Cardiac septum (tissue), 1 donor: ENCODE measurements at places on chromosomes 6 and 20. TPM values are rescaled to one million over a fixed set of nuclear protein-coding genes. Genes with fewer than 3 reads are reported as not detected.

DNA sequence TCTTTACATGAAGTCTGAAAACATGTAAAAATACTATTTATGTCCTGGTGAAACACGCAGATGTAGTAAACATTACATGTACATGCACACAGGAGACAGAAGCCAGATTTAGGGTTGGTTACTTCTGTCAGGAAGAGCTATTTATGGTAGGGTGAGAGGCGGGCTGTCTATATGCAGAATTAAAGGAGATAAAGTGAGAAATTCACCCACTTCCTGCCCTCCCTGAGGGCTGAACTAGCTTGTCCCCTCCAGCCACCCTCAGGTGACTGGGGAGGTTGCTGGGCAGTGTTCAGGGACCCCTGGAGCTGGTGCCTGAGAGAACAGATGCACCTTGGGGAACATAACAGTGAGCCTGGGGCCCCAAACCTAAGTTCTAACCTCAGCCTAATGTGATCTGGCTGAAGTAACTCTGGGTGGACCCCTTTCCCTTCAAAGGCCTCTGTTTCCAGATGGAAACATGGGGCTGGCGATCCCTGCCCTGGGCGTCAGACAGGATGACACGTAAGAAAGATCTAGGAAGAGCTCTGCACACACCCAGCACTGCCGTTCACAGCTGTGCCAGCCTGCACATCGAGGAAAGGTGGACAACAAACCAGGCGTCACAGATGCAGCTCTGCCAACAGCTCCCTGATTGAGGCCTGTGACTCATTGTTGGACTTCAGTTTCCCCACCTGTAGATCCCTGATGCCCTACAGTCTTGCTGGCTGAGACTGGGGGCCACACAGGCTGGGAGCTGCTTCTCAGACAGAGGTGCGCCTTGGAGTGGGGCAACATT lies 1.3 kb downstream of the PI16 start:
- DNase-seq = peak; percentile 44

GRCh38 chr20:23686046-23686750 lies 2.6 kb downstream of the CST4 start:
- peak; percentile 69 for DNase-seq

DNA sequence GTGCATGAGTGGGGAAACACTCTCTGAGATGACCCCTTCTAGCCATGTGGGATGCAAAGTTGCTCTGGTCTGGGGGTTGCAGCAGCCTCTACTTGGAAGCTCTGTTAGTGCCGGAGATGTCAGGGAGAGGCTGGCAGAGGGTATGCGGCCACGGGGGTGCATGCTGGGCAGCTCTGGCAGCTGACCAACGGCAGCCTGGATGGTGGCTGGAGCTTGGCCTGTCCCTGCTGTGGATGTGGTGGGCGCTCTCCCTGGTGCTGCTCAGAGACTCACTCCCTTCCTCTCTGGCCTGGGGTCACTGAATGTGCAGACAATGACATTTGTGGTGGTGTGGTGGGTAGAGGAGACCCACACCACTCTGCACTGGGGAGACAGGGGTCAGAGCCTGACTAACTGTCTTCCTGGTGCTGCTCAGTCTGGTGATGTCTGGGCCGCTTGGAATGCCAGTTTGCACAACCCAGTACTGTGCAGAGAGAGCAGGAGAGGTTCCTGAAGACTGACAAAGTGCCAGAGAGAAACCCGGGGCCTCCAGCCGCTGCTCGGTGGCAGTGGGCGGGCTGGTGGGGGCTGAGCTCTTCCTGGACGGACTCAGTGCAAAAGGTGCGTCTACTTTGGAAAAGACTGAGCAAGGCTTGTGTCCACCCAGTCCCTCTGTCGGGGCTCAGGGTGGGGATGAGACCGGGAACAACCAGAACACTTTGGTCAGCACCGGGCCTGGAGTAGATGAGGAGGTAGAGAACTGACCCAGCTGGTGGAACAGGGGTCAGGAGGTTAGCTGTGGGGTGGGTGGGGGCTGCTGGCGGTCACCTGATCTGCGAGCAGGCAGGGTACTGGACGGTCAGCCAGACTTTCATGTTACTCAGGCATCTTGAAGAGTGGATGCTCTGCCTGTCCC lies 2.7 kb downstream of the MYT1 start:
- DNase-seq = no peak

DNA sequence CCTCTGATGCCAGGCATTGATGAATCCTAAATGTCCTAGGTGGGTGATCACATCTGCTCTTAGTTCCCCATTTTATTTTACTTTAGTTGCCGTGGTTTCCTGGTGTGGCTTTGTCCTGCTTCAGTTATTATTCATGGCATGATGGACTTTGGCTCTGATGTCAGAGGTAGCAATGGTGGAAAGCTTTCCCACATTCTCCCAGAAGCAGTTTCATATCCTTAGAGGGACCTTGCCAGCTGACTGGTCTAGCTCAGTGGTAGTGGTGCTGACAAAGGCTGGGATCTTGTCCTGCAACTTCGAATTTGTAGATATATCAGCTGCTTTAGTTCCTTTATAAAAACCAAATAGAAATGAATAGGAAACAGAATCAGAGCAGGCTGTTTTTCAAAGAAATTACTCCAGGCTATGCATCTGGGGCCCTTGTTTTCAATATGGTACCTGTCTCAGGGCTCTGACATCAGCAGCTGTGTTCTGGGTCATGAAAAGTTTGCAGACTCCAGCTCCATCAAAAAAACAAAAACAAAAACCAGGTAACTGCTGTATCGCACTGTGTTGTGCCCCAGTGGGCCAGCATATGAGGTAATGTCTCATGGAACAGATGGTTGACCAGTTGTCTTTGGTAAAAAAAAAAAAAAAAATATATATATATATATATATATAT lies 133.7 kb downstream of the PLCB4 start:
- DNase-seq = no peak

DNA sequence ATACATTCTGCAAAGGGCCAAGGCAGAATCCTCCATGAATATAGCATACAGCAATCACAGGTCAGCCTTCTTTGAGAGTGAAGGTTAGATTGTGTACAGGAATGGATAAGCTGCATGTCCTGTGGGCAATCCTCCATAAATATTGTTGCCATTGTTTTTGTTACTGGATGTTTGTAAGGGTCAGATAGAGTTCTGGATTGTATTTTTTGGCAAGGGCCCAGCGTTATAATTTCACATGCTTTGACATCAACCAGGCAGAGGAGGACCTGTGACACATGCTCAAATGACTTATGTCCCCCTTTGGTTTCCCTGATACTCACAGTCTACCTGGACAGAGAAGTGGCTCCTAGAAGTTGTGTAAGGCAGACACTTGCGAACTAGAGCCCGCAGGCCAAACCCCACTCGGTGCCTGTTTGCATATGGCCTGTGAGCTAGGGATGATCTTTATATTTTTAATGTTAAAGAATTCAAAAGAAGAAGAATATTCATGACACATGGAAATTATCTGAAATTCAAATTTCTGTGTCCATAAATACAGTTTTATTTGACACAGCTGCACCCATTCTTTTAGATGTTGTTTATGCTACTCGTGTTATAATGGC lies 5.4 kb downstream of the LY86 start:
- no peak for DNase-seq

GRCh38 chr6:26183237-26183580 lies 96.0 kb downstream of the HFE start:
- DNase-seq = no peak

DNA sequence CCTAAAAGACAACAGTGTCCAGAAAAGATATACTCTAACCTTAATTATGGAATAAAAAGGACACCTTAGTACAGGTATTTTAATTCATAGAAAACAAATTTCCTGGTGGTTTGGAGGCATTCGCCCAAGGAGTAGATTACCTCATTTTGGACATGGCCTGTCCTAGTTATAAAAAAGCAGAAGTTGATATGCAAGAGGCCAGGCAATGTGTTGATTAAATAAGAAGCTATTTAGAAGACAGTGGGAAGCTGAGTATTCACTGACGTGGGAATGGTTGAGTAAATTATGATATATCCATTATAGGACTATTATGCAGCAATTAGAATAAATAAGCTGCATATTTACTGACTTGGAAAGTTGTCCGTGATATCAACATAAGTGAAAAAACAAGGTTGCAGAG lies 314.9 kb downstream of the ALDH8A1 start:
- no peak for DNase-seq

GRCh38 chr20:37643400-37643799 lies 50.4 kb upstream of the CTNNBL1 start:
- no peak for DNase-seq

GRCh38 chr6:75130784-75131183 lies 75.1 kb downstream of the COL12A1 start:
- no peak for DNase-seq

DNA sequence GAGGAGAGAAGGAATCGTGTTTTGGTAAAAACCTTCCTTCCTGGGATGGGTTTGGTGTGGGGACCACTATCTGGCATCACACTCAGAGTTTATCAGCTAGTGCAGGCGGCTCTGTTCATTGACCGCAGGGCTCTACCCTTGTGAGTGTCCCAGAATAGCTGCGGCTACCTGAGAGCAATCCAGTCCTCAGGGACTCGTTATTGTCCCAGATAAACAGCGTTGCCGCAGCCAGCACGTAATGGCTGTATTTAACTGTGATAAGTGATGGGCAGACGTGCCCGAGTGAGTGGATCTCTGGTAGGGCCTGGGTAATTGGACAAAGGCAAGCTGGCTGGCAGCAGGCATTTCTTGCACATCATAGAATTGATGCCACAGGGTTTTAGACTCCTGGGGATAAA lies 163.3 kb downstream of the SOBP start:
- DNase-seq = no peak

DNA sequence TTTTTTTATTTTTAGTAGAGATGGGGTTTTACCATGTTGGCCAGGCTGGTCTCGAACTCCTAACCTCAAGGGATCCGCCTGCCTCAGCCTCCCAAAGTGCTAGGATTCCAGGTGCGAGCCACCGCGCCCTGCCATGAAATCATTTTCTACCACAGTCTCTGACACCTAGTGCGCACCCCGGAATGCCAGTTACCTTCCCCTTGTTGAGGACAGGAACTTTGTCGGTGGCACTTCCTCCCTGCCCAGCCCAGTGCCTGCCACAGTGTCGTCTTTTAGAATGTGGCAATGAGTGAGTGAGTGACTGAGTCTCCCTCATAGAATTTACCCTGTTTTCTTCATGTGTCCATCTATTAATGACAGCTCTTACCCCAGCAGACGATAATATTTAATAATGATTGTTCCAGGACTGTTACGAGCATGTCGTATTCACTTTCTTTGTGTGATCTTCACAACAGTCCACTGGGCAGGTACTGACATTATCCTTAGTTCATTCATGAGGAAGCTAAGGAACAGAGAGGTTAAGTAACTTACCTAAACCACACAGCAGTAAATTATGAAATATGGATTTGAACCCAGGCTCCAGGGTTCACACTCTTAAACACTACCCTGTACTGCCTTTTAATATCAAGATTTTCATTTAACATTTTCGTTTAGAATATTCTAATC lies 1.8 kb downstream of the OSBPL2 start:
- peak; percentile 83 for DNase-seq

DNA sequence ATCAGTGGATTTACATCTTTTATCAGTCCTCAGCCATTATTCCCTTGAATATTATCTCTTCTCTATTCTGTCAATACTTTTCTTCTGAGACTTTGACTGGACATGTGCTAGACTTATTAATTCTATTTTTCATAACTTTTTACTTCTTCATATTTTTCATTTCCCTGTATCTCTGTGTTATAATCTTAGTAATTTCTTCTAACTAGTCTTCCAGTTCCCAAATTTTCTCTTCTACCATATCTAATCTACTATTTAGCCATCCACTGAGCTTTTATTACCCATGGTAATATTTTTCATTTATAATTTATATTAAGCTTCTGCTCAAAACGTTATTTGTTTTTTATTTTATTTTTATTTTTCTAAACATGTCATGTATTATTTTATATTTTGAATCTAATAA lies 13.1 kb upstream of the FNDC1 start:
- DNase-seq = no peak

- no peak for DNase-seq
Measured at GRCh38 chr6:96760153-96760687, 77.1 kb downstream of the GPR63 start.

- no peak for DNase-seq
Measured at GRCh38 chr20:33744773-33745385, 13.1 kb downstream of the ZNF341 start.

DNA sequence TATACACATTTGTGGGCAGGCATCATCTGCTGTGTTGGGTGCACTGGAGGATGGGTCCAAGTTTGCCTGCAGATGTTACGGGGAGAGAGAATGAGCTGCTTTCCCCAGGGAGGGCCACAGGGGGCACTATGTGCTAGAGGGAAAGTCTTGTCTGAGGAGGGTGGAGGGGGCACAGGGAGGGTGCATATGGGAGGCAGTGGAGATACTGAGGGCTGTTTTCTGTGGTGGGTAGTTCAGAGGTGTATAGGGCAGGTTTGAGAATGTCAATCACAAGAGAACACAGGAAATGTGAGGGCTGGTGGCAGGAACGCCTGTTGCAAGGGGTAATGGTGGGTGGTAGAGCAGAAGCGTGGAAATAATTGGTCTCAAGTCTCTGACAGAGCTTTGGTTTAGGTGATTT lies 7.7 kb upstream of the PTPRA start:
- no peak for DNase-seq

GRCh38 chr6:162526960-162527359 lies 200.6 kb downstream of the PRKN start:
- DNase-seq = no peak

GRCh38 chr6:11835065-11835464 lies 56.5 kb upstream of the ADTRP start:
- DNase-seq = no peak

DNA sequence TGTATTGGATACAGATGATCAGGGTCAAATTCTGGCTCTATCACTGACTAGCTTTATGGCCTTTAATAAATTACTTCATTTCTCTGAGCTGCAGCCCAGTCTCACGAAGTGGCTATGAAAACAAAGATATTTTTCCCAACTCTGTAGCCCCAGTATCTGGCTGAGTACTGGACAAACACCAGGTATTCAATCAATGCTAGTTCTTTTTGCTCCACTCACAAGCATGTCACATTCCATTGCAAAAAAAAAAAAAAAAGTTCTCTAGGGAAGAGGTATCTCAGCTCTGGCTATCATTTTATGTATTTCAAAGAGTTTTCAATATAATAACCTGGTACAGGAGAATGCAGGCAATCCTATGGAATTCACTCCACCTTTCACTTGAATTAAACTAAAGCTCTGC lies 3.1 kb downstream of the CHD6 start:
- no peak for DNase-seq

GRCh38 chr20:10673176-10673841 lies 490 bp downstream of the JAG1 start:
- peak; percentile 76 for DNase-seq

DNA sequence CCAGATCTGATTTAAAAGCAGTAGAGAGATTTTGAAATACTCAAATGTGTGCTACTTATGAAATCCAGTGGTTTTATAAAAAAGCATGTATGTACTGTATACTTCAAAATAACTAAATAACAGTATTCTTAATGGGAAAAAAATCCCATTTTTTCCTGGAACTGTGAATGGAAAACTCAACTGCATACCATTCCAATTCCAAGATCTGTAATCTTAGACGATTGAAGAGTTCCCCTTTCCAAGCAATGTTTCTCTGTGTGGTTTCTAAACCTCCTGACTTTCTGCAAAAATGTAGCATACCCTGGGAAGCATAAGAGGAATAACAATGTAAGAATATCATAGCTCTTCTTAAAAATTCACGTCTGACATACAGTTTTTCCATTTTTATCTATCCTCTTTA lies 40.3 kb upstream of the HIVEP2 start:
- DNase-seq = no peak

The OTOR gene
- total RNA-seq = not detected

The PTCRA gene
- not detected for total RNA-seq

The SMPDL3A gene
- total RNA-seq = 2.6 TPM

The ULBP1 gene
- total RNA-seq = 0.16 TPM

The NHSL1 gene
- total RNA-seq = 88.2 TPM

The TNFRSF6B gene
- not detected for total RNA-seq

The EPHA7 gene
- total RNA-seq = 6.2 TPM
